Left ventricle myocardium superior (tissue), 1 donor: ENCODE measurements at places on chromosomes 4 and X.

- no peak for DNase-seq
Measured at GRCh38 chr4:162485486-162485885, 321.7 kb upstream of the FSTL5 start.

DNA sequence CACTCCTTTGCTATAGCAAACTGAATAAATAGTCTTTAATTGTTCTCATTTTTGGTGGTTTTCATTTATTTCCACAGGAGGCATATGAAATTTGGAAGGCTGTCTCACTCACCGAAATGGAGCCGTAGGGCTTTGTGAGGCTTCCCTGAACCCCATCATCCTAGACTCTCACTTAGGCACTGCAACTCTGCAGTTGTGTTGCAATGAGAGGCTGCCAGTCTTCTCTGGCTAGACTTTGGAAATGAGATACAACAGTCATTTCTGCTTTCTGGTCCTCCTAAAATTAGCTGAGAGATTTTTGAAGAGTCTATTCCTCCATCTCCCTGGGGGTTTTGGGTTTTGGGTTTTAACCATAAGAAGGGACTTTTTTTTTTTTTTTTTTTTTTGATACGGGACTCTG is 146.5 kb downstream of the SH3BGRL start:
- DNase-seq: no peak

GRCh38 chrX:55213381-55213780 is 6.8 kb upstream of the PAGE5 start:
- no peak for DNase-seq

DNA sequence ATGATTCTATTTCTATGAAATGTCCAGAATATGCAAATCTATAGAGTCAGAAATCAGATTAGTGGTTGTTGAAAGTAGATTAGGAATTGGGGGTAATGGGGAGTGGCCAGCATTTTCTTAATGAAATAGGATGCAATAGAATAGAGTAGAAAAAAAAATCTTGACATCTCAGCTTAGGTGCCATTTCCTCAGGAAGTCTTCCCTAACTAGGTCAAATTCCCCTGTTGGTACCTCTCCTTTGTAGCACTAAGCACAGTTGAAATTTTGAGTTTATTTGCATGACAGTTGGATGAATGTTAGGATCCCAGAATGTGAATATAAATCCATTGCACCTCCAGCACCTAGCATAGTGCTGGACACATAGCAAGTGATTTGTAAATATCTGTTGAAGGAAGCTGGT is 30.0 kb upstream of the PDK3 start:
- no peak for DNase-seq

DNA sequence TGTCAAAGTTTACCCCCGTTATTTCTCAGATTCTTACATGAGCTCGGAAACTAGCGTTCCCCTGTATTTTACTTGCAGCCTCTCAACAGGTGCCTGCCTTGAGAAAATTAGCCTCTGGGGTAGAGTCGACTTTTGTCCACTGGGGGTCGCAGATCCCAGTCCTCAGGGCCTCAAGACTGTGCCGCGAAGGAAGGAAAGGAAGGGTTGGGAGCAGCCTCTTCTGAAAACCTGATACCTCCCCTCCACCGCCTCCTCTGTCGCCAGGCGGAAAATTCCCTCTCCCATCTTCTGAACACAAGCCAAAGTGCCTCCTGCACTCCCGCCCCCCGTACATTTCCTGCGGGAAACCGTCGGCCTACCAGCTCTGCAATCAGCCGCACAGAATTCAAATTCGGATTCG is 44.4 kb upstream of the TMSB15B start:
- peak; percentile 34 for DNase-seq

GRCh38 chr4:77911091-77911490 is 48.5 kb downstream of the MRPL1 start:
- no peak for DNase-seq

DNA sequence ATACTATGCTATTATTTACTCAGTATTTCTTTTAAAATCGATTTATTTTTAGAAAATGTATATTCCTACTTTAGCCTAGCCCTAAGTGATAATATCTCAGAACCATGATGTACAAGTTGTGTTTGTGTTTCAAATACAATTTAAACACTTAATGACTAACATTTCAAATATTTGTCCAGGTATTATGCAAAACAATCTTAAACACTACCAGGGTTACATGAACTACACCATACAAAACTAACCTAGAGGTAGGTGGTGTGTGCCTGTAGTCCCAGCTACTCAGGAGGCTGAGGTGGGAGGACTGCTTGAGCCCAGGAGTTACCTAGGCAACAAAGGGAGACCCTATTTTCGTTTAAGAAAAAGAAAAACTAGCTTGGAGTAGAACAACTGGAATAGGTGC is 83.0 kb upstream of the TMEM33 start:
- DNase-seq: no peak

DNA sequence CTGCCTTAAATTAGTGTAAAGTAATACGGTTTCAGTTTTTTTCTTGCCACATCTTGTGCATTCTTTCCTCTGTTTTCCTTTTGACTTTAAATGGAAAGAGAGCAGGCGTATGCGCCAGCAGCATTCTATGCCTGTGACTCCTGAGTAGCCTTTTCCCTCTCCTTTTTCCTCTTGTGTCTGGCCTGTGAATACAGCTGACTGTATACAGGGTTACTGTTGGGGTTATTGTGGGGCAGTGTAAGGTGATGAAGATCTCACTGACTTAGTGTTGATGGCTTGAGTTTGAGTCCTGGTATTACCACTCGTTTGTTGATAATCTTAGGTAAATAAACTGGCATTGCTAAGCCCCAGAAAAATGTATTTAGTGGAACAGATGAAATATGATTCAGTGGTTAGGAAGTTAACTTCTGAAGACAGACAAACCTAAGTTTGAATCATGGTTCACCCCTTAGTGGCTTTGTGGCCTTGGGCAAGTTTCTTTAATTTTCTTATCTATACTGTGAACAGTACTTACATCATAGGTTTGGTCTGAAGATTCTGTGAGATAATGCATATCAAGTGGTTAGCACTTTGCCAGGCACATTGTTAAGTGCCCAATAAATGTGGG is 105.1 kb downstream of the FNIP2 start:
- no peak for DNase-seq

GRCh38 chrX:46912098-46912602 is at the start of gene JADE3:
Gene JADE3, plus strand, starts transcription at chrX:46912421. Its CDS starts 72,474 bp downstream, at chrX:46984895.
- DNase-seq: peak; percentile 86

- no peak for DNase-seq
Measured at GRCh38 chr4:139902321-139903320, 237.0 kb downstream of the MGST2 start.

DNA sequence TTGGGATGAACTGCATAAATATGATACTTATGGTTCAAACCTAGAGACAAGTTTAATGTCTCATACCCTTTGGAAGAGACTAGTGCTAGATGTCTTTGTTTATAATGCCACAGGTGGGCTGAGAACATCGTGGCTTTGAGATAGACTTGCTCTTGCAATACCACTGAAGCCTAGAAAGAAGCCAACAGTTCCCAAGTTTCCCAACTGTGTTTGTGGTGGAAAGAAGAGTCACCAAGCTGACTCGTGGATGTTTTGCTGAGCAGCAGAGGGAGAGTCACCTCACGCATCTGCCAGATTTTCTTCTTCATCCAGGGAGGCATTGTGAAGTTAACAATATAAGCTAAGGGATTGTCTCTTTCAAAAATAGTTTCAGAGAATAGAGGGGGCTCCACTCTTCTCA is 1076.2 kb downstream of the C4orf33 start:
- DNase-seq: no peak

DNA sequence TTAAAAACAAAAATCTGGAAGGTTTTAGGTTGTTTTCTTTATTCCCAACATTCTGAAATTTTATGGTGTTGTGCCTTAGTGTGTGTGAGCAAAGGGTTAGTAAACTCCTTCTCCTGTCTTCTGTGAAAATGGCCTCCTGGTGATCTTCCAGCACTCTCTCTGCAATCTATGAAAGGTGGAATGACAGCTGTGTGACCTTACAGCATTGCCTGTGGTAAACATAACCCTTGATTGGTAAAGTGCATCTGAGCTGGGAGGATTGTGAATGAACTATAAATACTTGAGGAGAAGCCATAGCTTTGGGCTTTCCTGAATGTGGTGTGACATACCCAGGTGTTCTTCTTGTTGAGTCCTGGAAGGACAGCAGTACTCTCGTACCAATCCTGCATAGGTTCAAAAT is 10.0 kb downstream of the ART3 start:
- DNase-seq: no peak

DNA sequence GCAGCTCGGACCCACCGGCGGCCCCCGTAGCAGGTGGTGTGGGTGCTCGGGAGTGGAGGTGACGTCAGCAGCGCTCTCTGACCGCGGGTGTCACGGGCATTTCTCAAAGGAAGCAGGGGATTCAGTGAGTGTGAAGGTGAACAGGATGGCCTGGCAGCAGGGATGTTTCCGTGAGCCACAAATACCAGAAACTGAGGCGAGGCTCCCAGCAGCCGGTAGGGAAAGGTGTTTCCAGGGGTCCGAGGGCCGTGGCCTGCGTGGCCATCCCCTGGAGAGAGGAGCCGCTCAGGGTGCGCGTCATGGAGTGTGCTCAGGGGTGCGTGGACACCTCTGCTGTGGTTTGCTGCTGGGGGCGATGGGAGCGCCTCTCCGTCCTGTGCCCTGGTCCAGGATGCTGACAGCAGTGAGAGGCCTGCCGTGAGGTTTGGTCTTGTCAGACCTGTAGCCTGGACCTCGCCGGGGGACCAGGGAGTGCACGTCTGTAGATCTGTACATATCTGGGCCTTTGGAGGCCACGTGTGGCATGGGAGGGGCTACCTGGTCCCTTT is 10.2 kb upstream of the HGFAC start:
- DNase-seq: no peak

GRCh38 chr4:41124916-41125548 is 89.3 kb downstream of the APBB2 start:
- no peak for DNase-seq

DNA sequence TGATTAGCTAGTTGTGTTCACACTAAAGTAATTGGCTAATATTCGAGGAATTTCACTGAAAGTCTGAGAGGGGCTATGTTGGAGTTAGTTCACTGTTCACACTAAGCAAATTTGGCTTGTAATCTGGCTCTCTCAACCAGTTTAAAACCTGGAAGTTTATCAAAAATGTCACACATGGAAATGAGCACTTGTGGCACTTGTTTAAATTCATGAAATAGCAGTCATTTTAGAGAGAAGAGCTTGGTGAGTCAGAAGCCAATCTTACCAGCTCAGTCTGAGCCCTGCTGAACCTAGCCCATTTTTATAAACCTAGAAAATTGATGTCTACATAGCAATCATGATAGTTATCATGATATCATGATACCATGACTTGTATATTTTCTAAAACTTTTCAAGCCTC is 90.7 kb upstream of the JADE1 start:
- no peak for DNase-seq

- DNase-seq: peak; percentile 36
Measured at GRCh38 chrX:23317799-23318724, 16.6 kb upstream of the PTCHD1 start.

GRCh38 chr4:76210452-76210851 is 3.2 kb downstream of the SCARB2 start:
- DNase-seq: no peak

GRCh38 chrX:133604801-133605200 is 189.5 kb upstream of the GPC4 start:
- DNase-seq: no peak

DNA sequence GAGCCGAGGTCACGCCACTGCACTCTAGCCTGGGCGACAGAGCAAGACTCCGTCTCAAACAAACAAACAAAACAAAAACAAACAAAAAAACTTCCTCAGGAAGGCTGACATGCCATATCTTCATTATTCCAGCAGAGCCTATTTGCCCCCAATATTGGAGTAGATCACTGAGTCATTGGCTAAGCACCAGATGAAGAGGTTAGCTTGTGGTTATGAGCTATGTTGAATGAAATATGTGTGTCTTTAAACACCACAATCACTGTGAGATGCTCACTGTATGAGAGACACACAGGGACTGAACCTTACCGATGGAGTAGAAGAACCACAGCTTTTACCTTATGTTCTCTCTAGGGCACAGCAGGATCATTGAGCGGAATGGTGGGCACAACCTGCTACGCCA is 122.1 kb upstream of the EOLA2 start:
- DNase-seq: no peak

- DNase-seq: no peak
Measured at GRCh38 chr4:7500404-7500803, 65.7 kb upstream of the PSAPL1 start.

DNA sequence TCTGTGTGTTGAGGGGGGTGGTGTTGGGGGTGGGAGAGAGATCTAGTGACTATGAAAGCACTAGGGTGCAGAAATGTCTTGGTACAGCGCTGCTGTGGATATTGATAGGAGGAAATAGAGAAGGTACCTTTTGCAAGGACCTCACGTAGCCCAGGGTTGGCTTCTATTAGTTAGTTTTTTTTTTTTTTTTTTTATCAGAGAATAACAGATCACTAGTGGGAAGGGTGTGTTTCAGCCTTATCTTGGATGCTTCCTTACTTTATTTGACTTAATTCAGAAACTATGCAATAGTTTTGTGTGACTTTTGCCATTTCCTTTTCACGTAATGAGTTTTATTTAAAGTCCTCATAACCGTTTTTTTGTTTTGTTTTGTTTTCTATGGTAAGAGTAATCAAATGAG is 16.4 kb upstream of the PGRMC2 start:
- DNase-seq: no peak

GRCh38 chr4:76058302-76058701 is 16.2 kb upstream of the ART3 start:
- no peak for DNase-seq

DNA sequence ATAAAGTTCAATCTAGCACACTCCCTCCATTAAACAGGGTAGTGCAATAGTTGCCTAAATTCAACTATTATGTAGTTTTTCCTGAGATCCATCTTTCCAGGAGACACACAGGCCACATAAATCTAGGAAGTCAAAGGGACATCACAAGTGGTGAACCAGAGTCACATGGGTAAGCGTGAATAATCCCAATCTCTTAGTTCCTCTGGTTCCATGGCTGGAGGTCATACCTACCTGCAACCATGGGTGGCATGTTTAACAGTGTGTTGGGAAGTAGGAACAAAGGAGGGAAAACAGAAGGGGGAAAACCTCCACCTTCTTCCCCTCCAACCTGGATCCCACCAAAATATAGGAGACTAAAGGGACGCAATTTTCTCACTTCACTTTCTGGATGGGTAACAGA is 2651.6 kb downstream of the ARAP2 start:
- no peak for DNase-seq

DNA sequence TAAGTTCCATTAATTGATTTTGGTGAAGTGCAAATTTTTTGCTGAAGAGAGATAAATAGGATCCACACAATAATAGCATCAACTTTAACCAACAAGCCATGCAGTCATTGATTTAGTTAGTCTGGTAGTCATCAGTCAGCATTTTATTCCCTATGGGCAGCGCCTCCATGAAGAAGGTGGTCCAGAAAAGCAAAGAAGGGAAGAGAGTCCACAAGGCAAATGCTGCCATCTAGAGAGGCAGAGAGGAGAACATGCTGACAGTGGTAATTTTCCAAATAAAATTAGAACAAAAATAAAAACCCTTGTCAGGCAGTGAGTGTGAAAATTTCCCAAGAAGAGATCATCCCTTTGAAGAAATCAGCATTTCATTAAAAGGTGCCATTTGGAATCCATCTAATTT is 366.7 kb upstream of the FAM241A start:
- no peak for DNase-seq

GRCh38 chr4:123312951-123313592 is 83.5 kb upstream of the SPRY1 start:
- no peak for DNase-seq

GRCh38 chr4:10722957-10723356 is 38.4 kb upstream of the CLNK start:
- DNase-seq: no peak
